ENCODE measurements at places on chromosomes 1 and 21. TPM values are rescaled to one million over a fixed set of nuclear protein-coding genes. Genes with fewer than 3 reads are reported as not detected.

The SV2A gene
- total RNA-seq: 6.8 TPM

The RGS16 gene
- total RNA-seq: 4.3 TPM

The PDE4B gene
- 8.2 TPM for total RNA-seq

The LPAR3 gene
- total RNA-seq: 0.91 TPM

The ARMH1 gene
- 2.5 TPM for total RNA-seq

The A3GALT2 gene
- not detected for total RNA-seq

The KRTAP22-1 gene
- not detected for total RNA-seq

The PRXL2B gene
- total RNA-seq: 19.2 TPM

The DDOST gene
- 327 TPM for total RNA-seq

The MFSD2A gene
- 2.9 TPM for total RNA-seq

The VCAM1 gene
- total RNA-seq: 4.6 TPM

The CLCNKB gene
- 0.36 TPM for total RNA-seq

The DRAXIN gene
- 0.79 TPM for total RNA-seq

The PPIAL4G gene
- not detected for total RNA-seq

The ZNF697 gene
- total RNA-seq: 46.1 TPM

The CAMTA1 gene
- total RNA-seq: 69.2 TPM

The PADI1 gene
- not detected for total RNA-seq

The TXNIP gene
- total RNA-seq: 157 TPM

The KCNQ4 gene
- total RNA-seq: 1.5 TPM
